Mesendoderm (in vitro differentiated cells): ENCODE measurements at places on chromosomes 6 and 20.

GRCh38 chr6:36340618-36341454 is 4.1 kb upstream of the BNIP5 start:
- DNase-seq: peak; percentile 79

GRCh38 chr20:9262653-9263194 is 193.8 kb downstream of the PLCB4 start:
- DNase-seq: no peak

GRCh38 chr6:155378276-155378675 is 64.0 kb upstream of the TFB1M start:
- no peak for DNase-seq

- DNase-seq: peak; percentile 70
Measured at GRCh38 chr20:36574366-36575135, 1.2 kb downstream of the TGIF2 start.

- no peak for DNase-seq
Measured at GRCh38 chr6:157850030-157850429, 27.0 kb downstream of the SNX9 start.

DNA sequence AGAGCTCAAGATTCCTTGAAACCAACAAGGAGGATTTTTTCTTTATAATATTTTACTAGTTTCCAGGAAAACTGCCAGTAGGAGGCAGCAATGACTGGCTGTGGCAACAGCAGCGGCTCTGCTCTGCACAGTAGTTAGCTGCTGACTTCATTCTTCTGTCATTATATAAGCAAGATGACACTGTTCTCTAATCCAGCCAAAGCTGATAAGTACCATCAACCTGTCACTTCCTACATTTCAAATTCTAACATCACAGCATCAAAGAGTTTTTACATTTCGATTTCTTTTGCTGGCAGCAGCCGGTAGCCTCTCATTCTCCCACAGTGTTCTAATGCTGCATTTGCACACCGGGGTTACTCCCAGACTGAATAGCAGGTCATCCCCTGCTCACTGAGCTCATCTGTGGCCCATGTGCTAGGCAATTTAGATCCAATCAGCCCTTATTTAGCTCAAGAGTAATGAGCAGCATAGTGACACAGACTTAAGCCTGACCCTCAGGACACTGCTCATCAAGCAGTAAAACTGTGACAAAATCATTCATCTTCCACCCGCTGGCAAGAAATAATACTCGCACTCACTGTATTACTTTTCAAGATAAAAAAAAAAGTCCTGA is 67.8 kb downstream of the MMS22L start:
- peak; percentile 65 for DNase-seq

- peak; percentile 89 for DNase-seq
Measured at GRCh38 chr20:54207743-54208547, at the start of gene PFDN4. TSS of gene PFDN4 (plus strand) at chr20:54208087. CDS start at chr20:54208101, 14 bp downstream.
